T-helper 17 cell (primary cell): ENCODE measurements at places on chromosomes 7 and 10.

- DNase-seq = no peak
These were observed 33.9 kb downstream of the STOX1 start for GRCh38 chr10:68861253-68861652.

DNA sequence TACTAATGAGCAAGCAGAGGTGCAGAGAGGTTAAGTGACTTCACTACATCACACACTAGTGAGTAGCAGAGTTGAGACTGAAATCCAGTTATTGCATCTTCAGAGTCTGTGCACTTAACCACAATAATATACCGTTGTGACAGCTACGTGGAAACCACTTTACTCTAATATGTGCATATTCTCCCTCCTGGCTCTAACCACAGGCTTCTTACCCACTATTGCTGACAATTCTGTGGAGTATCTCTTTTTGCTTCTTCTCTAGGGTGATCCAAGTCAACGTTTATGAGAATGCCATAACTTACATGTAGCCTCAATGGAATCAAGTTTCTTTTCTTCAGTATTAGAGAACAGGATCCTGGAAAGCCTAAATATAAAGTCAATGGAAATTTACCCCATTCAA lies 64.2 kb upstream of the MEOX2 start:
- no peak for DNase-seq

DNA sequence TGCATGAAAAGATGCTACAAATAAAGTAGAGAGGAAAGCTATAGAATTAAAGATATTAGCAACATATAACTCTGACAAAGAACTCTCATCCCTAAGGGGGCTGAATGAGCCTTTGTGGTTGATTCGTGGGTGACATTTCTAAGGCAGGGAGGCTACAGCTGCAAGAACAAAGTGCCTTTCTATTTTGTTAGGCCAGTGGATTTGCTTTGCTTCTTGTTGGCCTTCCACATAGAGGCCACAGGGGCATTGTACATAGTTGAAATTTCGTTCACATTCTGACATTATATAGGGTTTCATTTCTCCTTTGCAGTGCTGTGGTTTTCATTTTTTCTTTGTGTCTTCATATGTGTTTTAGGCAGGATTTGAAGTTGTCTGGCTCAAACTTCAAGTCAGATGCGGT lies 819.2 kb upstream of the C7orf33 start:
- no peak for DNase-seq

DNA sequence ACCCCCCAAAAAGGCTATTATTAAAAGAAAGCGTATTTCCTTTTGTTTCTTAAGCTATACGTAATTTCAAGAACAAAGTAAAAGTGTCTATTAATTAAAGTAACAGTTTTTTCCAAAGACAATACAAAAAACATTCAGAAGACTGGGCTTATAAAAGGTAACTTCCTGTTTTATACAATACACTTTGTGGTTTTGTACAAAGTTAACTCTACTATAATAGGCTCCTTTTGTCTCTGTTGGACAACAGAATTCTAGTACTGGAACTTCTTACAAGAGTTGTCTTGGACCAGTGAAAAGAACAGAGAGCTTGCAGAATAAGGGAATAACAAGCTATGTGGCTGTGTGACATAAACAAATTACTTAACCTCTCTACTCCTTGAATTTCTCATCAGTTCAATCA lies 21.5 kb downstream of the SFMBT2 start:
- no peak for DNase-seq

DNA sequence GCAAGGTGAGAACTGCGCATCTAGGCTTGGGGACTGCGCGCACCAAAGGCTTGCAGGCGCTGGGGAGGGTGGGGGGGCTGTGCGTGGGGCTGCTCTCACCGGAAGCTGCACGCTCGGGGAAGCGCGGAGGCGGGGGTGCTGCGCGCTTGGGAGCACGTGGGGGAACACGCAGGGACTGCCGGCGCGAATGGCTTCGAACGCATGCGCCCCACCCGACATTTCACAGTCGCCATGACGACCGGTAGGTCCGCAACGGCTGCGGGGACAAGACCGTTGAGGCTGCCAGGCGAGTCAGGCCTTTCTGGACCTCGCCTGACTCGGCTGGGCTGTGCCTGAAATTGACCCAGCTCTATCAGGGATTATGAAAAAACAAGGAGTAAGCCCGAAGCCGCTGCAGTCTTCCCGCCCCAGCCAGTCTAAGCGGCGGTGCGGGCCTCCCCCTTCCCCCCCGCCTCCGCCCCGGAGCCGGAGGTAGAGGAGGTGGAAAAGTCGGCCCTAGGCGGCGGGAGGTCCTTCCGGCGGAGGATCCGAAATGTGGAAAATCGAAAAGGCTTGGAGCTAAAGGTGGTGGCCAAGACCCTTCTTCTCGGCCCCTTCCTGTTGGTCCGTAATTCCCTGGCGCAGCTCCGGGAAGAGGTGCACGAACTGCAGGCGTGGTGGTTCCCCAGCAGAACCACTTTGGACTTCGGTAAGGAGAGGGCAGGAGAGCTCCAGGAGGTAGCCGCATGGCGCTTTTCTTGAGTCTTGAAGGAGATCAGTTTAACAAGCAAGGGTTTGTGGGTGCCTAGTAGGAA lies 34.9 kb upstream of the STEAP1 start:
- DNase-seq = no peak

GRCh38 chr7:37656913-37657530 lies 26.5 kb upstream of the GPR141 start:
- no peak for DNase-seq
